Fibroblast of skin of right biceps (primary cell): ENCODE measurements at places on chromosomes 7 and 10.
A peak's percentile ranks its signal among the peaks of the same experiment; 100 is the strongest.

DNA sequence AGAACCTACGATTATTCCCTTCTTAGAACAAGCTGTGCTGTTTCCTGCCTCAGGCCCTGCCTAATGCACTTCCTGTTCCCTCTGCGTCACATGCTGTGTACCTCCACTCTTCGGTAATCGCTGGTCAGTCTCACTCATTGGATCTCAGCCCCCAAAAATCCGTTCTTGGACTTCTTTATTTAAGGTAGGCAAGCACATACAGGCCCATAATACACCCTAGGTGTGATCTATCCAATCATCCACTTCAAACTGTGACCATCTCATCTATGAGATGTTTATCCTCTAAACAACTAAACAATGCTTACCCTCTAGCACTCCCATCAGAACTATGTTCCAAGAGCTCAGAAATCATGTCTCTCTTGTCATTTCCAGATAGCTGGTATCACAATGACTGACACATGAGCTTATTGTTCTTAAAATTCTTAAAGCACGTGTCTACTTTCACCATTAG is 83.9 kb downstream of the CADPS2 start:
- no peak for DNase-seq

DNA sequence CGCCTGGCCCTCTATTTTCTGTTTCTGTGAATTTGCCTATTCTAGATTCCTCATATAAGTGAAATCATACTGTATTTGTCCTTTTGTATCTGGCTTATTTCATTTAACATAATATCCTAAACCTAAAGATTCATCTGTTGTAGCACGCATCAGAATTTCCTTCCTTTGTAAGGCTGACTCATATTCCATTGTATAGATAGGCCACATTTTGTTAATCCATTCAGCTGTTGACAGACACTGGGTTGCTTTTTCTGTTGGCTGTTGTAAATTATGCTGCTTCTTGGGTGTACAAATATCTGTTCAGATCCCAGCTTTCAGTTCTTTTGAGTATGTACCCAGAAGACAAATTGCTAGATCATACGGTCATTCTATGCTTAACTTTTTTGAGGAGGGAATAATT is 28.8 kb upstream of the CUL1 start:
- no peak for DNase-seq

GRCh38 chr10:60006062-60006461 is 99.7 kb upstream of the CCDC6 start:
- peak; percentile 27 for DNase-seq

- DNase-seq = no peak
Observed at GRCh38 chr7:98256431-98256830, 4.4 kb upstream of the TECPR1 start.

GRCh38 chr7:18541181-18541870 is 45.8 kb downstream of the HDAC9 start:
- peak; percentile 91 for DNase-seq

DNA sequence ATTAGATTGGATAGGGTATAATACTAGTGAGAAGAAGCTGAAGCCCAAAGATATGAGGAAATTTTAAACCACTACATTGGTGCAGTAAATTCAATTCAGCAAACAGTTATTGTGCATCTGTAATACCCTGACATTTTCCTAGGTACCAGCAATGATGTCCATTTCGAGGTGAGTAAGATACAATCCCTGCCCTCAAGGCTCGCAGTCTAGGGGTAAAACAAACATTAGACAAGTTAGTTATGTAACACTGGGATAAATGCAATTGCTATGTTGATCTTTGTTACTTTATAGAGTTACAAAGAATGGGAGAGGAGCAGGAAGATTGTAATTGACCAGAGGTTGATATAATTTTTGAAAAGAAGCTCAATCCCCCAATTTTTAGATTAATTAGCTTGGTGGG is 168.1 kb downstream of the PRKG1 start:
- no peak for DNase-seq

GRCh38 chr7:66169616-66170015 is 35.5 kb upstream of the TPST1 start:
- no peak for DNase-seq

DNA sequence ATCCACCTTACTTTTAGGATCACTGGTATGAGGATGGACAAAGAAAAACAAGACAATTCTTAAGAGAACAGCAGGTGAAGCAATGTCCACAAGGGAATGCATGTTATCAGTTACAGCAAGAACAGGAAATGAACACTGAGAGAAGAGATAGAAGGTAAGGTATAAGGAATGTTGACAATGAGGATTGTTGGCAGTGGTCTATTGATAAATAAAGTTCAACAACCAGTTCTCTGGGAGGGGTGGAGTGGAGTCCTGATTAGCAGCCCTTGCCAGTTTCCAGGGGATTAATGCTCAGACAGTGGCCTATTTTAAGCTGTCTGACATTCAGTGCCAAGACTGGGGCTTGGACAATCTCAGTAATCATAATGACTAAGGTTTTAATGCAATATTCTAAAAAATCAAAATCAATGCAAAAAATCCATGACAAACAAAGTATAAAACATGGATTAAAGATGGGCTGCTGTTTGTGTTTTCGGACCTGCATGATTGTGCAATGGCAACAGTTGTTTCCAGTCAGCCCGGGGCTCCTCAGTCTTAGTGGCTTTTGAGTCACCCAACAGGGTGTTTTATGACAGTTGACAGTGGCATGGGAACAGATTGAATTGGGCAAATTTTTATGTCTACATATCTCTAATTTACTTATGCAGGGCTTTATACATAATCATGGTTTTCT is 13.8 kb upstream of the AKR1B1 start:
- DNase-seq = no peak

GRCh38 chr7:82085116-82085515 is 315.3 kb upstream of the HGF start:
- DNase-seq = no peak

DNA sequence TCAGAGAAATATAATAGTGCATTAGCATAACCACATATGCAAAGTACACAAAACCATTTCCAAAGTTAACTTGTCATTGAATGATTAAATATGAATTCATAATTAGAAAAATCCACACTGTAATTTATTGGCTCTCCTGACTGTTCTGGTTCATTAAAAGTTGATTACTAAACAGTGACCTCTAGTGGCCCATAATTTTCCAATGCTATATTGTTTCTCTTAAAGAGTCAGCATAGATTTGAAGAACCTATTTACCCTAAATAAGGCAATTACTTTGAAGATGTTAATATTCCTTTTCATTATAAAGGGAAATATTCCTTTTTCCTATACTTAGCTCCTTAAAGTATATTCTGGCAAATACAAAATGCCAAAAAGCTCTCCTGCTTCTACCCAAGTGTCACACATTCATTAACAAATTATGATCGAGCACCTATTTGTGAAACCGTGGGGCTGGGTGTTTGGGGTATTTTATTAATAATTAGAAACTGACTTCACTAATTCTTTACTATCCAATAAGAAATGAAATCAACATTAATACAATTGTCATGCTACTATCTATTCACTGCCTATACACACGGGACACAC is 86.2 kb downstream of the HIBADH start:
- peak; percentile 37 for DNase-seq

DNA sequence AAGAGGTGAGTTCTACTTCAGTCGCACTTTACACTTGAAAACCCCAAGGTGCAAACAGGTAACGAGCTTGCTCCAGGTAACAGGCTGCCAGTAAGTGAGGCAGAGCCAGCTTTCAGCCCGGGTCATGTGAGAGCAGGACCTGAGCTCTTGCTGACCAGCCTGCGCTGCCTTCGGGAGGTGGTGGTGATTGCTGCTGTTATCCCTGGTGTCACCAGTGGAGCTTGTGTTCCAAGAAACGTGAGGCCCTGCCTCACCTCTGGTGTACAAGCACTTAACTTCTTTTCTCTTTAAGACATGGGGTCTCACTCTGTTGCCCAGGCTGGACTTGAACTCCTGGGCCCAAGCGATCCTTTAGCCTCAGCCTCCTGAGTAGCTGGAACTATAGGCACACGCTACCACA is 265.0 kb downstream of the CELF2 start:
- DNase-seq = no peak
